WTC11 (cell line): ENCODE measurements at places on chromosomes 5 and 9.
A peak's percentile ranks its signal among the peaks of the same experiment; 100 is the strongest.

DNA sequence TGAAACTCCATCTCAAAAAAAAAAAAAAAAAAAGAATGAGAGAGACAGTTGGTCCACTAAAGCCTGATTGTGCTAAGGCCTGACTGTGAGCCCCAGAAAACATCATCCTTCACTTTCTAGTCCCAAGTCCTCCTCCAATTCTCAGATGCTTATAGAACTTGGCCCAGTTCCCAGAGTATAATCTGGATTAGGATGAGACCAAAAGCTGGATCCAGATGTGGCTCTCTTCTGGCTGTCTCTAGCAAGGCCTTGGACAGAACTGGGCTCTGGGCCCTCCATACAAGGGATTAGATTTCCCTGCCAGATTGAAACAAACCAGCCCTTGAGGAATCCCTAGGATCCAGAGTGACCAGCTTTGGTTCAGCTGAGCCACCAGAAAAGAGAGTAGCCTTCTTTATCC lies 98.4 kb upstream of the ZNF366 start:
- no peak for DNase-seq

GRCh38 chr5:78541086-78541654 lies 107.4 kb downstream of the LHFPL2 start:
- no peak for DNase-seq

- DNase-seq = no peak
Measured at GRCh38 chr9:93603011-93603410, 26.6 kb downstream of the PHF2 start.

GRCh38 chr5:96432216-96433065 lies 607 bp downstream of the PCSK1 start:
- peak; percentile 55 for DNase-seq

- DNase-seq = no peak
Measured at GRCh38 chr9:89444274-89444673, 53.6 kb downstream of the SEMA4D start.

GRCh38 chr9:120558454-120558853 lies 21.5 kb downstream of the CDK5RAP2 start:
- DNase-seq = no peak

DNA sequence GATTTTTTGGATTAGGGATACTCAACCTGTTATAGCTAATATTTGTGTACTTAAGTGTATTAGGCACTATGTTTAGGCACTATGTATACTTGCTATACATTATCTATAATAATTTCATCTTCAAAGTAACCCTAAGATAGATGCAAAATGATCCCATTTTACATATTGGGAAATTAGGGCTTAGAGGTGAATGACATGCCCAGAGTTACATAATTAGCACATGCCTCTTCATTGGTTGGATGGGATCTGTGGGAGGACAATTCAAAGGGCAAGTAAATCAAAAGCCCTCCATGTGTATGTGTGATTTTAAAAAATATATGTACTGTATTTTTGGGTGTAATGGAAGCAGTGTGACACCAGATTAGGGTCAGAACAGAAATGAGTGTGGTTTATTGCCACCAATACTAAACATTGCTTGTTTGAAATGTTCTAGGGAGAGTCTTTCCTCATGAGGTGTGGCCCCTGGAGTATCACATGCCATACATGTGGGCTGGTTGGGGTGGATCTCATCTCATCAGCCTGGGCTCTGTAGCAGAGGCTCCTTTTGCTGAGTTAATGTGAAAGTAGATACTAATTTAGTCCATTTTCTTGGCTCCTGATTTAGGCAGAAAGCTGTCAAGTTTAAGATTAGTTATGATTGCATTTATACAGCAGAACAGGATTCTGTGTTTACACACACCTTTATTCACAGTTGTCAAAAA lies 5.5 kb downstream of the C9orf85 start:
- no peak for DNase-seq
